Hepatic stellate cell (primary cell): ENCODE measurements at places on chromosomes 7 and 10.

- DNase-seq: no peak
Measured at GRCh38 chr7:45430397-45430796, 143.8 kb upstream of the ADCY1 start.

DNA sequence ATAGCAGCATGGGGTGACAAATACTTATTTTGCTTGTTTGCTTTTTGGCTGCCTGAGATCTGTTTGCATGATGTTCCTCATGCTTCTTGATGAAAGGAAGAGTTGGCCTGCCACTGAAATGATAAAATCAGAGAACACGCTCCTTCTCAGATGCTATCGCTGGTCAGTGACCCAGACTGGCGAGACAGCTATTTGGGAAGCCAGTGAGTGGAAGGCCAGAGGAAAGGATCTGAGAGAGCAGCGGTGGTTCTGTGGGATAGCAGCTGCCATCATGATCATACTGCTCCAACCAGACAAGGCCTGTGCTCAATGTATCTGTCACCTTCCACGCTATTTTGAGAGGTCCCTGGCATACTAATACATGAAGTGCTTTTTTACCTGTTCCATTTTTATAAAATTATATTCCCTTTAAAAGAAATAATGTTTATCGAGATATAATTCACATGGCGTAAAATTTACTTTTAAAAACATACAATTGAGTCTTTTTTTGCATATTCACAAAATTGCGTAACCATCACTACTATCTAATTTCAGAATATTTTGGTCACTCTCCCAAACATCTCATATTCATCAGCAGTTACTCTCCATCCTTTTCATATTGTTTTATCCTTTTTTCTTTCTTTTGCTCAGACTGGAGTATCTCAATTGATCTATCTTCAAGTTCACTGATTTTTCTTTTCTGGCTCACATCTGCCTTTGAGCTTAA, 695.1 kb downstream of the TNS3 start:
- no peak for DNase-seq

DNA sequence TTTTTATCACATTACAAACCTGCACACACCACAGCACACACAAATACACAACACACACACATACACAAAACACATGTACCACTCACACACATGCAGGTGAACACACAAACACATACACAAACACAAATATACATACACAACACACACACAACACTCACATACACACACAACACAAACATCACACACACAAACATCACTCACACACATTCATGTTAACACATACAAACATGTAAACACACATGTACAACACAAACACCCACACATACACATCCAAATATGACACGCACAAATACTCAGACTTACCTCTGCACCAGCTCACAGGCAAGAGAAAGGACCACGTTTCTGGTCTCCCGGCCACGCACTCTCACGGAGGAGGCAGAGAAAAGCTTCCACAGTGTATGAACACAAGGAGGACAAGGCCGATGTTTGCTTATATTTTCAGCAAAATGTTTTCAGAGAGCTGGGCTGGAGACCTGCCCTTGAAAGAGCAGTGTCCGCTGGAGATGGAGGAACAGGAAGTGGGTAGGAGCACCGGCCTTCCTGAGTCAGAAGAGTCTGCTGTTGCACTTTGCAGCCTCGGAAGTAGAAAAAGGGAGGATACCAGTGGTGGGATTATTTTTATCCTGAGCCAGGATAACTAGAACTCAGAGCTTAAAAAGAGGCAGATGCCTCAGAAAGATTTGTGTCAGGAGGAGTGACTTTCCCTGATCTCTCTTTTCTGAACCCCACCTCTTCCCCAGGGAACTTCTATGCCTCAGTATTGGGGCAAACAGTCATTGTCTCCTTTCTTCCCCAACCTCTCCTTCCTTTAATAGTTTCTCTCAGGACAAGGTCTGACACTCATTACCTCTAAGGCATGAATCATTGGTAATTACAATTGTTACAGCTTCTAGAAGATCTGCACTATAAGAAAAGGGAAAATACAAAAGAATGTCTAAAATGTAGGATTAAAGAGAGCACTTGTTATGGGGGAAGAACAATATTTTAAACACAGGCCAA, at the start of gene GIMAP6:
GIMAP6 (minus strand) TSS at position 520 of the 999 bp plus-strand sequence. CDS start 2,243 bp downstream, outside the sequence.
- DNase-seq: no peak

DNA sequence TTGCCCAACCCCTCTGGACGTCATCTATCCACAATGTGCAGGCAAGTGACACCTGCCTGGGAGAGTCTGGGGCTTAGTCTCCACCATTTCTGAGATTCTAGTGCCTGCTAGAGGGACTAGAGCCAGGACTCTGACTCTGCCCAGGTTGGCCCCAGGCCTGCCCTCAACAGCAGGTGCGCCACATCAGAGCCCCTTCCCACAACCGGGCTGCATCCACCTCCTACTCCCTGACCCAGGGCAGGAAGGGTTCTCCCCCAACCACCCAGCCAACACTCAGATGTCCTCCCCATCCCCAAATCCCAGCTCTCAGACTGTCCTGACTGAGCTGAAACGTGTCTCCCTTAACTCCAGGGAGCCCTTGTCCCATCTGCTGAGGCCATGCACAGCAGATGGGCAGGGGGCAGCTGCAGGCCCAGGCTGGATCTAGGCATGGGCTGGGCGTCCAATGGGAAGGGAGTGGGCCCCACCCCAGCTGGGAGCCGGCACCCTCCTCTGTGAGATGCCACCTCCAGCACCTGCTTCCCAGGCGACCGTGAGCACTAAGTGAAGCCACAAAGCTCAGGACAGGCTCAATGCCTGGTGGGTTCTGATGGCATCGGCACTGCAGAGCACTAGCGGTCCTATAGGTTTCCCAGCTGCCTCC, 49.2 kb downstream of the RASGEF1A start:
- no peak for DNase-seq

DNA sequence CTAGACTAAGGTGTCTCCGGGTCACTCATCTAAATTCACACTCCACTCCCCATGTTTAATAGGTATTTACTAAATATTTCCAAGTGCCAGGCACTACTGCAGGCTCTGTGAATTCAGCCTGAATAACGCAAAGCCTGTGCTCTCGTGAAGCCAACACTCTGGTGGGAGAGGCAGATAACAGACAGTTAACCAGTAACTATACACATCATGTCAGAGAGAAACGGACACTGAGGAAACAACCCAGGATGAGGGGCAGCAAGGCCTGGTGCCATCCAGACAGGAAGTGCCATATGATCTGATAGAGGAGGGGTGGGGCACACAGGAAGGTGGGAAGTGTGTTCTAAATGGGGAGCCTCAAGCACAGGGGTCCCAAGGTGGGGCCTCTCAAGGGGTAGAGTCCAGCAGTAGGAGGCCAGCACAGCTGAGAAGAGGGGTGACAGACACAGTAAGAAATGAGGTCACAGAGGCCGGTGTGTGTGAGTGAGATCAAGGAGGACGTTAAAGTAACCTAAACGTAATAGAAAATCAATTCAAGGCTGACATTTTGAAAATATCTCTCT, 85.3 kb downstream of the LARP4B start:
- DNase-seq: no peak

GRCh38 chr7:111470998-111471397, 91.3 kb downstream of the IMMP2L start:
- no peak for DNase-seq

GRCh38 chr10:101029520-101030295, 1.2 kb downstream of the PDZD7 start:
- no peak for DNase-seq

GRCh38 chr7:8141070-8141469, 120.9 kb downstream of the ICA1 start:
- no peak for DNase-seq

DNA sequence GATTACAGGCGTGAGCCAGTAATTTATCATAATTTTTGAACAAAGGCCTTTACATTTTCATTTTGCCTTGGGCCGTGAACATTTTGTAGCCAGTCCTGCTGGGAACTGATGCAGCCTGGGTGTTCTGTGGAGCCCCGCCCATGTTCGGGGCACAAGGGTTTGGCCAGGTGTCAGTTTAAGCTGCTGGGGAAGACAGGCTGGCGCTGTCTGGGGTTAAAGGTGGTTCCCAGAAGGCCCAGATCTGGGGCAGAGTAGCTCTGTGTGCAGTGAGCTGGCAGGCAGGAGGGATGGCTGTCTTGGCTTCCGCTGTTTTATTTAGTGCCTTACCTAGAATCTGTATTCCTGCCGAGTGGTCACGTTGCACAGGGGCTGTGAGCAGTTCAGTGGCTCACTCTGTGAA, 50.2 kb downstream of the DOCK1 start:
- no peak for DNase-seq

GRCh38 chr7:80611779-80612178, 26.7 kb upstream of the CD36 start:
- no peak for DNase-seq

DNA sequence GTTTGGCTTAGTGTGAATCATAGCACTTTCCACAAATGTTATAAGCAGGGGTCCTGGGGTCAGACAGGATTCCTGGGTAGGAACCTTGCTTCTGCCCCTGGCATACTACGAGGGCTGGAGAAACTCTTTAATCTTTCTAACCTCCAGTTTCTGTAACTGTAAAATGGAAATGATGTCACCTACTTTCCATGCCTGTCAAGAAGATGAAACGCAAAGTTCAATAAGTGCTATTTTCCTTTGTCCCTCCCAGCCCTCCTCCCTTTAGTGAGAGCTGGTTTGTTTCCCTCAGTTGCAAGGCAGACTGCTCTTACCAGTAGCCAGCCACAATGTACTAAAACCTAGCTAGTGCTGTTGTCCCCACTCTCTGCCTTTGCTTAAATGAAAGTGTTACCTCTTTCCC, 117.1 kb upstream of the HPS1 start:
- DNase-seq: no peak
